ENCODE measurements at places on chromosomes 11 and 22.

DNA sequence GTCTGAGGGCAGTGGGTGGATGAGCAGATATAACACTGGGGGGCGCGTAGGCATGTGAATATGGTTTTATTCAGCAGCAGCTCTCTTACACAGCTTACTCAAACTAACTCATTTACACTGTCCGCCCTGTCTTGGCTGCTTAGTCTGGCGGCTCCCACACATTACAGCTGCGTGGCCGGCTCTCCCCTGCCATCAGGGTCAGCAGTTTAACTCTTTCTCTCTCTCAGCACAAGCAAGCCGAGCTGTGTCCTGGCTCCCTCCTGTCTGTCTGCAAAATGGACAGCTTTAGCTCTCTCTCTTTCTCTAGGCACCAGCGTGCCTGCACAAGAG lies 1310.1 kb upstream of the RAG2 start:
- no peaks in the 10 kb centered on the region for H3K27me3 ChIP-seq
- no peak overlapping the region for H3K27ac ChIP-seq
- no peaks in the 10 kb centered on the region for H3K36me3 ChIP-seq
- no peak overlapping the region for H3K4me3 ChIP-seq
- no peaks in the 10 kb centered on the region for H3K4me1 ChIP-seq

DNA sequence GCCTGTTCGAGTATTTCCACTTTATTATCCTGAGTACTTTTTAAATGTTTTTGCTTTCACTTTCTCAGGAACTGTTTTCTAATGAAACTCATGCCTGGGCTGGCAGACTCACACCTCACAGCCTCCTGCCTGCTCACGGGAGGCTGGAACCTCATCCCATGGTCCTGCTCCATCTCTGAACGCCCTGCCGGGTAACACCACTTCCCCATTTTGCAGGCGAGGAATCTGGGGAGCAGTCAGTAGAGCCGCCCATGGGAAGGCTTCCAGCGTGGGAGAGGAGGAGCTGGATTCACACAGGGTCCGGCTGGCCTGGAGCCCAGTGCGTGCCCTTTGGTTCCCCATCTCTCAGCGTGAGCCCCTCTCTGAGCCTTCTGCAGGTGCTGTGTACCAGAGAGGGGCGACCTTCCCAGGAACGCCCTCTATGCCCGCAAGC lies 53.6 kb downstream of the SCUBE1 start:
- H3K27me3 ChIP-seq: no peaks in the 10 kb centered on the region
- H3K36me3 ChIP-seq: no peaks in the 10 kb centered on the region
- H3K27ac ChIP-seq: peak overlapping the region; percentile 79
- no peak for DNase-seq
- H3K4me1 ChIP-seq: peaks cover 47% of the 10 kb centered on the region
- peak overlapping the region; percentile 8 for H3K4me3 ChIP-seq

GRCh38 chr22:19376971-19377370 lies 54.6 kb downstream of the HIRA start:
- H3K27me3 ChIP-seq: no peaks in the 10 kb centered on the region
- DNase-seq: no peak
- H3K4me3 ChIP-seq: no peak overlapping the region
- H3K36me3 ChIP-seq: peaks cover 53% of the 10 kb centered on the region
- H3K27ac ChIP-seq: no peak overlapping the region

GRCh38 chr22:44758344-44758973 lies 6.1 kb downstream of the ARHGAP8 start:
- H3K4me3 ChIP-seq: no peak overlapping the region
- no peak for DNase-seq
- H3K36me3 ChIP-seq: no peaks in the 10 kb centered on the region
- H3K4me1 ChIP-seq: peaks cover 3% of the 10 kb centered on the region
- H3K27me3 ChIP-seq: no peaks in the 10 kb centered on the region

GRCh38 chr11:130514316-130514715 lies 65.9 kb downstream of the ADAMTS15 start:
- H3K27me3 ChIP-seq: no peaks in the 10 kb centered on the region
- peaks cover 4% of the 10 kb centered on the region for H3K4me1 ChIP-seq
- no peaks in the 10 kb centered on the region for H3K36me3 ChIP-seq
